ENCODE measurements at places on chromosomes 1 and 21.

- DNase-seq = no peak
Measured at GRCh38 chr1:83769594-83770318, 229.2 kb downstream of the TTLL7 start.

GRCh38 chr1:29210278-29211085 is 20.3 kb downstream of the MECR start:
- no peak for DNase-seq

DNA sequence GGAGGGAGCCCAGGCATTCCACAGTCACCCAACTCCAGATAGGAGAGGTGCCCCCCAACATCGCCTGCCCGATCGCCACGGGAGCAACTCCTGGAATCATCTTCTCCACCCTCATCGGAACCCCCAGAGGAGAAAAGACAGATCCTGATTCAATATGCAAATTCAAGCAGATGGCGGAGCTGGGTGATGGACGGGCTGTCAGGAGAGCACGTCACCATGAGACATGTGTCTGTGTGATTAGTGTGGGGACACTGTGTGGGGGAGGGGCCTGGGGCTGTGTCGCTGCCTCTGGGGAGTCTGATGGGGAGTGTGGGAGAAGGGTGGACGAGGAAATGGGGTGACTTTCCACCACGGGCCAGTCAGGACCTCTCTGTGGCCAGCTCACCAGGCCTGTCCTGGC is 90.2 kb upstream of the CSF3R start:
- no peak for DNase-seq

- no peak for DNase-seq
Measured at GRCh38 chr21:15568516-15568915, 161.3 kb upstream of the USP25 start.

- no peak for DNase-seq
Measured at GRCh38 chr21:15010645-15011044, 54.2 kb downstream of the NRIP1 start.

- DNase-seq = no peak
Measured at GRCh38 chr1:180616439-180616838, 15.4 kb upstream of the XPR1 start.

GRCh38 chr21:39568361-39568760 is 44.4 kb upstream of the B3GALT5 start:
- no peak for DNase-seq

DNA sequence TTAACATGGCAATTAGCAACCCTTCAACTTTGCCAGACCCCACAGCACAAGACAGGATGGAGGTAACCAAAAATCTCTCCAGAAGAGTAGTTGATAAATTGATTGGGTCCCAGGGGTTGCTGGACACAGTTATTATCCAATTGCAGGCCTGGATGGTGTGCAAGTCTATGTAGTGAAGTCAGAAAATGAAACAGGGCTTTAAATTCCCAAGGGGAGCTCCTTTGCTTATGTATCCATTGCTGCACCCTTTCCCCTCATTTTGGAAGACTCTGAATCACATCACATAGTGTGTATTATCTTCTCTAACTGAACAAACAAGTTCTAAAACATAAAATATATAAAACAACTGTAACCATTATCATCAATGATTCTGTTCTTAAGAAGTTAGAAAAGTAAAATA is 550.2 kb downstream of the LMO4 start:
- DNase-seq = no peak

GRCh38 chr21:43295066-43295958 is 126.5 kb downstream of the CRYAA start:
- DNase-seq = no peak

GRCh38 chr1:85378534-85378933 is 86.4 kb downstream of the DDAH1 start:
- DNase-seq = no peak

DNA sequence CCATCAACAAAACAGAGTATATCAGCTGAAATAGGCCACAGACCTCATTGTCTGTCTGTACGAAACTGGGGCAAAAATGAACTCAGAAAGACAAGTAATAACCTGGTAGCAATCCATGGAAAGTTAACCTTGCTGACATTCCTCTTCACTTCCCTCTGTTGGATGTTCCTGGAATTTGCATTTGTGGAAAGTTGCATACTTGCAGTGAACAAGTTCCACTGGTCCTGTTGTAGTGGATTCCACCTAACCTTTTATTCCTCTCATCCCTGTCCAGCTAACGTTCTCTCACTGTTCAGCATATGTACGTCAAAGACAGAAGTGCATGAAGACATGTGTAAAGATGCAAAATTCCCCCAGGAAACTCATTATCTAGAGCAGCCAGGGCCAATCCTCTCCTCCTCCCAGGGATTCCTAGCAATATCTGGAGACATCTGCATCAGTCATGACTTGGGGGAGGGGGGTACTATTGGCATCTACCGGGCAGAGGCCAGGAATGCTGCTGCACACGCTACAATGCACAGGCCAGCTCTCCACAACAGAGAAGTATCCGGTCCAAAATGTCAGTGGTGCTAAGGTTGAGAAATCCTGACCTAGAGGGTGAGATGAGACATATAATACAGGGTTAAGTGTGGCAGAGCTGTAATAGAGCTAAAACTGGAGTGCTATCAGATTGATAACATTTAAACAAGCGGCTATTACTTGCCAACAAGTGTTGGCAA is 8.2 kb downstream of the LPAR3 start:
- no peak for DNase-seq

- DNase-seq = no peak
Measured at GRCh38 chr1:9289711-9290485, 2.8 kb upstream of the SPSB1 start.

DNA sequence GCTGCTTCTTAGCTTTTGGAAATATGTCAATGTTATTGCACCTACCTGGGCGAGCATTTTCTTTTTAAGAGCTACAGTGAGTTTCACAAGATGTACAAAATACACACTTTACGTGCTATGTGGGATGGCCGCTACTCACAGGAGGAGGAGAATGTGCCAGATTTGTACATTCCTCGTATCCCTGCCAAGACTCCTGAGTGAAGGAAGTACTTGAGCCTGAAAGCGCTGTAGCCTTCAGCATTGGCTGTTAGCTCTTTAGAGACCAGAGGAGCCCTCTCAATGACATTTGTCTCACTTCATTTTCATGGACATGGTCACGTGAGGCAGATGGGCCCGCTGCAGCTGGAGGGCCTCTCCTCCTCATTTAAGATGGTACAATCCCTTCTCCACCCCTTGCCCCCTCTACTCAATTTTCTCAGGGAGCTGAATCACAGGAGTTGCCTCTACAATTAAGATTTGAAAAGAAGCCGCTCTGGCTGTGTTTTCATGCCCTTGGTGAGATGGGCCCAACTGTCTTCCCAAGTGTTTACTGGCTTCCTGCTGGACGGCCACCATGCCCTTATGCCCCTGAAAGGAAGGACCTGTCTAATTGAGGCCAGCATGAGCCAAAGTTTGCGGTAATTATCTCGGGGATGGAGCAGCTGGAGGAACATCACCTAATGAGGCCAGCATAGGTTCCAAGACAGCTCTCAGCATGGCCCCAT is 442.6 kb downstream of the PRDM2 start:
- DNase-seq = no peak

- no peak for DNase-seq
Measured at GRCh38 chr1:29876902-29877301, 640.6 kb downstream of the PTPRU start.

- no peak for DNase-seq
Measured at GRCh38 chr1:201536558-201536957, 2.4 kb upstream of the NAV1 start.

- DNase-seq = no peak
Measured at GRCh38 chr1:101247404-101248287, 10.8 kb downstream of the S1PR1 start.

GRCh38 chr1:156493154-156493631 is 7.4 kb downstream of the MEF2D start:
- no peak for DNase-seq

DNA sequence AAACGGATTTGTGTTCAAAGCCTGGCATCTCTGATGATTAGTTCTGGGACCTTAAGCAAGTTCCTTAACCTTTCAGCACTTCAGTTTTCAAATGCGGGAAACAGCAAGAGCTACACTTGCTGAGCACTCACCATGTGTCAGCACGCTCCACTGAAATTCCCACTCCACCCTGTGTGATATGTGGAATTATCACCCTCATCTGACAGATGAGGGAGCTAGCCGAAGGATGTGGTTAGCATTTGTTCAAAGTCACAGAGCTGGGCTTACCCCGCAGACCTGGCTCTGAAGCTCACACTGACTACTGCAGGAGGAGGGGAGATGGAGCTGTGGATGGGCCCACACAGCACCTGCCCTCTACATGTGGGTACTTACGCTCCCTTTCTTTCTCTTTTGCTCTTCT is 29.1 kb downstream of the IL12RB2 start:
- DNase-seq = no peak

DNA sequence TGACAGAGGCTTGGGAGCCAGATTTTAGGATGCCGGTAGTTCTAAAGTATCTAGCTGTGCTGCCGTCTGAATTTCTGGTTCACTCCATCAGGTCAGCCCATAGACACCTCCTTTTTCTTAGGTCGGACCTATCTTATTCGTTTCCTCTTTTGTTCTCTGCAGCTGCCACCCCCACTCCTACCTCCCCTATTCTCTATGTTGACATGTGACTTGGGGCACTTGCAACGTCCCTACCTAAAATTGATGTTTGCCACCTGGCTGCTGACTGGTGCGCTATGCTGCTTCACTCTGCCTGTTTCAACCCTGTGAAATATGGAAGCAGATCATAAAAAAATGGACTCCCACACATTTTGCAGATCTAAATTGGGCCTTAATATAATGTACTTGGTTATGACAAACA is 55.3 kb downstream of the PBX1 start:
- DNase-seq = no peak

- DNase-seq = no peak
Measured at GRCh38 chr21:41289431-41289830, 27.2 kb upstream of the FAM3B start.

All from CMK (cell line).